ENCODE measurements at places on chromosomes 3 and 15.

DNA sequence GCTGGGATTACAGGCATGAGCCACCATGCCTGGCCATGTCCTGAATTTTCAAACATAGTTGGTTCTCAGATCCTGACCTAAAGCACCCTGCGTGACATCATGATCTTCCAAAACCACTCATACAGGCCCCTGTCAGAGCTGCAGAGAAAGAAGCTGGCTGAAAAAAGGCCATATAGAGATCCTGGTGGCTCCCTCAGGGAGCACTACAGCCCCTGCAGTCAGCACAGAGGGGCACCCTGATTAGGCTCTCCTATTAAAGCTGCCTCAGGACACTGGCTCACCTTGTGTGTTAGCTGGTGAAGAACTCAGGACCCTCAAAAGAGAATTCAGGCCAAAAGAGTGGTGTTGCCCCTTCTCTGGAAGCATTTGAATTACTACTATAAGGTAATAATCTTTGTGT is 249.7 kb upstream of the MCTP2 start:
- DNase-seq: no peak

DNA sequence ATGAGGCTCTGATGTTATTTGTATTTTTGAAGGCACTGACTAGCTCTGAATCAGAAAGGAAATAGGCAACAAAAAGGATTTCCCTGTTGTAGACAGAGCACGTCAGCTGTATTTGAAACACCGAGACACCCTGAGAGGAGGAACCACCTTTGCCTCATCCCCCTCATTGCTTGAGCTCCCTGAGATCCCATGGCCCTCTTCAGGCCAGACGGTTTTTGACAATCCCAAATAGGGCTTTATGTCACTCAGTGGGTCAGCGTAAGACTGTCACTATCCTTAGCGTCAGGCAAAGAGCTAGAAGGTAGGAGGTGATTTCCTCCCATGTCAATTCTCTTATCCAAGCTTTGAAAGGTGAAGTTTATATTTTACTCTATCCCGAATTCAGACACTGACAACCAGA is 254.3 kb downstream of the ZNF621 start:
- no peak for DNase-seq

DNA sequence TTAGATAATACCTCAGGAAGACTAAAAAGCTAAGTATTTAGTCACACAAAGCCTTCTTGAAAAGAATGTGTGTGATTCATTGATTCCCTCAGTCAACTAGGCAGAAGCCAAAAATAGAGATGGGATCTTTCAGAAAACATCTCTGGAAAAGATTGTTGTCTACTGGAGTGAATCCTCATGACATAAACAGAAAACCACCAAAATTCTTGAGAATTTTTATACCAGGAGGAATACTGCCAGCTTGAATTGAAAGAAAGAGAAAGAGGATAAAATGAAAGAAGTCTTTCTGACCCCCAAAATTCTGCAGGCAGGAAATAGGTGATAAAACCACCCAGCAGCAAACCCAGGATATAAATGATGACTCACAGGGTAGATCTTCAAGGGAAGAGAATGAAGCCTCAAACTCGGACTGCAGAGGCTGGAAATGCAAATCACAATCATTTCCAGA is 363.1 kb upstream of the PLSCR5 start:
- no peak for DNase-seq

- DNase-seq: no peak
Observed at GRCh38 chr15:73873889-73874511, 636 bp downstream of the TBC1D21 start.

DNA sequence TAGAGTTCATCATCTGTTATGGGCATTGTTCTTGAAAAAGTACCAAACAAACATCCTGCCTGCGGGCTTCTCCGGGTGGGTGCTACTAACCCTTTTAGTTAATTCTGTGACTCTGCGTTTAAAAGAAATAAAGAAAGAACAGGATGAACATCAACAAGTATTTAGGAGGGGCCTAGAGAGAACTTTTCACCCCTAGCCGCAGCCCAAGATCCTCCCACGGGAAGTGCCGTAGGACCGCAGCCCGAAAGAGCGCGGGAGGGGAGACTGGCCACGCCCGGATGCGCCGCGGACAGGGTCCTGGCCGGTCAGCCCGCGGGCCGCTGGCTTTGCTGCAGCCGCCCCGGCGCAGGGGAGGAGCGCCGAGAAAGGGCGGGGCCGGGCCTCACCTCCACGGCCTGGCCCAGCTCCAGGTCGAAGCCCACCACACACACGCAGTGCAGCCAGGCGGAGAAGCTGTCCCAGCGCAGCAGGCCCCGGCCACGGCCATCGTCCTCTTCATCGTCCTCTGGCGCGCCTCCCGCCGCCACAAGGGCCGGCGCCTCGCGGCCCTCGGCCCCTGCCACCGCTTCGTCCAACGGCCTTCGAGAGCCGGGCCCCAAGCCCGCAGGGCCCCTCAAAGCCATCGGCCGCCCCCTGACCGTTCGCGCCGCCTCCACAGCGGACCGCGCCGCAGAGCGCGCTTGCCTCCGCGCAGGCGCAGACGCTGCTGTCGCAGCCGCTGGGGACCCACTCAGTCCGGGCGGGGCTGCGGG is at the start of gene DENND6A:
DENND6A (minus strand) TSS at position 682 of the 752 bp plus-strand sequence; CDS start at position 623, 59 bp downstream.
- peak; percentile 89 for DNase-seq

GRCh38 chr15:72231833-72232478 is 966 bp upstream of the PKM start:
- no peak for DNase-seq

- DNase-seq: no peak
Observed at GRCh38 chr3:23566499-23566898, 239.3 kb upstream of the UBE2E1 start.

DNA sequence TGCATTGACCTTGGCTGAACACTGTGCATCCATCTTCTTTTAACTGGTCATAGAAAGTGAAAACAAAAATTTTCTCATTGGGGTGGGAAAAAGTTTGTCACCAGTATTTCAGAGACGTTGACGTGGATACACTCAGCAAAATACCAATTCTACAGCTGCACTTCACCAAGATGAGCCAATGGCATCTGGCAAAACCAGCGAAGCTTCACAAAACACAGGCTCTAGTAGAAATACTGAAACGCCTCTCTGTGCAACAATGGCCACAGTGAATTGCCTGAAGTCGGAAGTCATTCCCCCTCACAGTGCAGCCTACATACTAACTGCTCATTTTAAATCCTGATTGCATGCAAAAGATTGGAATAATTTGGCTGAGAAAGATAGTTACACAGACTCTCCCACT is 17.0 kb downstream of the PCYT1A start:
- no peak for DNase-seq

DNA sequence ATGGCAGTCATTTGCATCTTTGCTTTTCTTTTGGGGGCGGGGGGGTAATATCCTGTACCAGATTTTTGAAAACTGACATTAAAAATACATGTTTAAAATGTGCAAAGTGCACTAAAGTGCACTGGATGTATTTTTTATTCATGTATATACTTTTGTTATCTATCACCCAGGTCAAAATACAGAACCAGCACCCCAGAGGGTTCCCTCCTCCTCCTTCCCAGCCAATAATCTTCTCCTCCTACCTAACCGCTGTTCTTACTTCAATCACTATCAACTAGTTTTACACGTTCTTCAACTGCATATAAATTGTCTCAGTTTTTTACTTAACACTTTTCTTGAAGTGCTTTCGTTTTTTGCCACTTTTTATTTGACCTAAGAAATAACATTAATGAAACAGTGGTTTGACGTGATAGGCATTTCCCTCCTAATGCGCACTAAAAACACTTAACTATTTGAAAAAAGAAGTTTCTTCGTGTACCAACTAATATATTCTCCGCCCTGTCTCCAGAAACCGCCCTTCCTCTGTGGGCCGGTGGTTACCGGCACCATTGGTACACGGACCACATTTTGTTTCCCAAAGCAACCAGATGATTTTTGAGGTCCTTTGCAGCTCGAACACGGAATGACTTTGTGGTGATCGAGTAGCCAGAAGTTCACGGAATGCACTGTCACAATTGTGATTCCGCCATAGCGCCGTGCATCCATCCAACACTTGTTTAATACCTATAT is 836 bp upstream of the AKAP13 start:
- no peak for DNase-seq

DNA sequence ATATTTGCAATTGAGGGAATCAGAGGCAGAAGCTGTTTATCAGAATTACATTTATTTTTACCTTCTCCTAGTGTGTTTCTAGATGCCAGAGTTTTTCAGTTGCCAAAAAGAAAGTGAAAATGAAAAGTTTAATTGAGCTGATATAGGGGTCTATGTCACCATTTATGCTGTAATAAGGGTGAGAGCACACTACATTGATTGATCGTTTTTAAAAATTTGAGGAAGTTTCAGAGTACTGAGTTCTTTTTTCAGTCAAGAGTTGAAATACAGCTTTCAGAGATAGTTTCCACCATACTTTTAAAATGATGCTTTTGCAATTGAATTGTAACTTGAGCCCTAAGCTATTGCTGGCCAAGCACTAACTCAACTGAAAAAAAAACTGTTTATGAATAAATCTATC is 326.9 kb downstream of the UNC13C start:
- no peak for DNase-seq

GRCh38 chr3:100830931-100831330 is 121.6 kb downstream of the TFG start:
- no peak for DNase-seq

Measured in stimulated activated CD4-positive, alpha-beta T cell treated with anti-CD3 and anti-CD28 coated beads, Interleukin-1b, Interleukin-23, amount 100 ng/mL, for 1 hour (primary cell).